G401 (cell line): ENCODE measurements at places on chromosomes 1 and 21.

DNA sequence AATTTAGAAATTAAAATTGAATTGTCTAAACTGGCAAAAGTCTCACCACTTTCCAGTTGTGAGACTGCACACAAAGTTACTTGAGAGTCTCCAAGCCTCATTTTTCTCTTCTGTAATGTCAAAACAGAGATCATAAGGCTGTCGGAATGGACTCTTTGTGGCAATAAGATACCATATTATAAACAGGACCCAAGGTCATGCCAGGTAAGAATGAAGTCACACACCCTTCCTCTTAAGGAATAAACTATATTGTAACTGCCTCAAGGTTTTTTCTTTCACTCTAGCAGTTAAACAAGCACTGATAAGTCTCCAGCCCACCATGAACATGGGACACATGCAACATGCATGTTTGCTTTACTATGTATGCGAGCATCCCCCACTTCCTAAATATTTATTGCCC, 50.1 kb upstream of the DIRAS3 start:
- no peak for DNase-seq

DNA sequence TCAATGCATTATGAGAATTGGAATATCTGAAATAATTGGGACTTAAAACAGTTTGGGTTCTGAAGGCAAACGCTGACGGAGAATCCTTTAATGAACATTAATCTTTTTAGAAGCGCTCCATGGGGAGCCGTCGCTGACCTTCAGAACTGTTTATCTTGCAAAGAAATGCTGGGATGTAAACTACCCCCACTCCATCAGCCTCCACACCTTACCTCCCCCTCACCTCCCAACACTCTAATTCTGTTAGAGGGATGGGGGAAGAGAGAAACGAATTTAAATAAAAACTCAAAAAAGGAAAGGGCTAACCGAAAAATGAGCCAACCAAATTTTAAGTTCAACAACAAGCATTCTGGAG, 44.1 kb upstream of the DNAJC6 start:
- DNase-seq, result no peak

GRCh38 chr1:94876362-94876761, 50.5 kb downstream of the CNN3 start:
- no peak for DNase-seq

GRCh38 chr1:22782406-22782805, 71.8 kb downstream of the EPHB2 start:
- DNase-seq, result no peak

GRCh38 chr21:39630191-39630591, 17.5 kb downstream of the B3GALT5 start:
- DNase-seq, result no peak

GRCh38 chr1:175172503-175172902, 20.1 kb downstream of the KIAA0040 start:
- DNase-seq, result no peak

- no peak for DNase-seq
Observed at GRCh38 chr1:20465187-20465586, 20.8 kb downstream of the CAMK2N1 start.

DNA sequence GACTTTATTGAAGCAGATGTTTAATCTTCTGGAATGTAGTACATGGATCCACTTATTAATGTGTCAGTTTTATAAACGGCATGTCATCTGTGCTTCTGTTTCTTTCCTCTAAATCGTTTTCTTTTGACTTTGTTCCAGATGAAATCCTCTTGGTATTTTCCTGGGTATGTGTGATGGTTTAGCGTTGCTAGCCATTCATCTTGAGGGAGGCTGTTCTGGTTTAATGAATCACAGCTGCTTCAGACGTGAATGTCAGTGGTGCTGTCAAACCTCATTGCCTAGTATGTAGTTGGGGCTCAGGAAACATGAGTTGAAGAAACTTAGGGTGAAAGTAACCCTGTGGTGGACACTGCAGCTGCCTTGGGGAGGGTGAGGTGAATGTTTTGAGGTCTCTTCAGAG, 33.2 kb downstream of the KCNK1 start:
- no peak for DNase-seq

GRCh38 chr1:185440877-185441276, 123.8 kb upstream of the IVNS1ABP start:
- DNase-seq, result no peak

DNA sequence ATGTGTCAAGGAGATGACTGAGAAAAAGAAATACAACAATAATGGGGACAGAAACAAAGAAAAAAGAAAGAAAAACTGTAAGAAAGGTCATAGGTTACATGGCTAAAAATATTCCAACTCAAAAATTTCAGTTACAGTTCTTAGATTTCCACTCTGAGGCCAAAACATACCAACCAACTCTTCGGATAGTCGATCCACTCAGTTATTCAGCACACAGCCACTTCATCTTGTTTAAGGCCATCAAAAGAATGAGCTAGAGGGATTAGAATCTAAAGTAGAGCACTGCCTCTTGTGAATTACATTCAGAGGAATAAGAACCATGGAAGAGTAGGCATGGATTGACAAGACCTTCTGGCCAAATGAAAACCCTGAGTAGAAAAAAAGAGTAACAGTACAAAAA, 277.0 kb downstream of the MRPL39 start:
- DNase-seq, result no peak

- no peak for DNase-seq
Observed at GRCh38 chr1:224647449-224647848, 31.3 kb downstream of the CNIH3 start.
